ENCODE measurements at places on chromosomes 7 and 10.
A peak's percentile ranks its signal among the peaks of the same experiment; 100 is the strongest.

- DNase-seq = peak; percentile 41
These were observed 253.7 kb downstream of the PTEN start for GRCh38 chr10:88116971-88117626.

DNA sequence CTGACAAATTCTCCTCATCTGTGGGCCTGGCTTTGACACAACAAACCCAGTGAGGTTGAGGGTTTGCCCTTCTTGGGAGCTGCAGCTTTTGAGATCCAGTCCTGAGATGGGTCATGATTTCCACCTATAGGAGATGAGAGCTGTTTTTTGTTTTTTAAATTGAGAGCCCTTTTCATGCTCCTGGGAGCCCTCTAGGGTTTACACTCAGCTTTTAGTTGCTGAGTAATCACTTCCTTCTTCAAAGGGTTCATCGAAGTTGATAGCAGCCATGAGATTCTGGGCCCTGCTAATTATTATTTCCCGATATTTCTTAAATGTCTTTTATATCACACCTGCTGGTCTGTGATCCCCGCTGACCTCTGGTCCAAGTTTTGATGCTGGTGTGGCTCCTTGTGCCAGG is 47.3 kb upstream of the VIPR2 start:
- DNase-seq = no peak

DNA sequence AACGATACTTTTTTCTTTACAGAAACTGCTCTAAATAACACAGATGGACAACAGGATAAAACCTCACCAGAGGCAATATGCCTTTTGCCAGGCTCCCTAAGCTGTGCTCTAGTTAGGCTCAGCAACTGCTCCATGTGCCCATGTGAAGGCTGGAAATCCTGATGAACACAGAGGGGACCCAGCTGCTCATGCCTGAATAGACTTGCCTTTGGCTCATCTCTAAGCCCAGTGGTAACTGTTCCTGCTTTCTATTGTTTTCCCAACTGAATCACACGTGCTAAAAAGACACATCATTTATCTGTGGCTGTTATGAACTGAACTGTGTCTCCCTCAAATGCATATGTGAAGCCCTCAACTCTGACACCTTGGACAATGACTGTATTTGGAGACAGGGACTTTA is 110.4 kb downstream of the RNF216 start:
- no peak for DNase-seq

- DNase-seq = no peak
These were observed 64.9 kb downstream of the USP6NL start for GRCh38 chr10:11546581-11546980.

DNA sequence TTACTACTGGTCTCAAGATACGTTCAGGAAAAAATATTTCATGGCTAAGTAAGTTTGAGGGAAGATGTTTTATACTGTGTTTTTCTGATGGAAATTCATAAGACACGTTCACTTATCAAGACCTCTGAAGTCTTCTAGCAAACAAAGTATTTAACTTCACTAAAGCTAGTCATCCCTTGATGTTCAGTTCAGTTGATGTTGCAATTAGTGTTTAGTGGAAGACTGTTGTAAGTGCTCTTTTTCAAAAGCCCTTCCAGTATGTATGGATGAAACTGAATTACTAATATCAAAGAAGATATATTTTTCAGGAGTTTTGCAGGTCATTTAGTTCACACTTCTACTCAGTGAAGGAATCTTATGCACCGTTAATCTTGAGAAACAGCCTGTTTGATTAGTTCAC is 25.1 kb downstream of the CUL1 start:
- DNase-seq = no peak

DNA sequence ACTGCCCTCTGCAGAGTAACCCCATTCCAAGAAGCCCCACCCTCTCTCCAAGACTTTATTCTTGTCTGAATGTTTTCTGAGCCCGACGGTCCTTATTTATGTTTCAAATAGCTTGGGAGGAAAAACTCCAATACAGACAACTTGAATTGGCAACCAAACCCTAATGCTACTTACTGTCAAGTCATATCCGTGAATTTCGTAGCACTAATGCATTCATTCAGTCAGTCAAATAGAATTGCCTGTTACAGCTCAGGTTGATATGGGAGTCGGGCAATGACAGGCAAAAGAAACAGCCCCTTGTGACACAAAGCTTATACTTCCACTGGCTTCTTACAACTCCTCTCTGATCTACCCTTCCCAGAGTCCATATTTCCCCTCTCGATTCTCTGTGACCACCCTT is 58.5 kb upstream of the LRGUK start:
- no peak for DNase-seq

GRCh38 chr10:9547936-9548904 is 1469.5 kb upstream of the CELF2 start:
- no peak for DNase-seq

DNA sequence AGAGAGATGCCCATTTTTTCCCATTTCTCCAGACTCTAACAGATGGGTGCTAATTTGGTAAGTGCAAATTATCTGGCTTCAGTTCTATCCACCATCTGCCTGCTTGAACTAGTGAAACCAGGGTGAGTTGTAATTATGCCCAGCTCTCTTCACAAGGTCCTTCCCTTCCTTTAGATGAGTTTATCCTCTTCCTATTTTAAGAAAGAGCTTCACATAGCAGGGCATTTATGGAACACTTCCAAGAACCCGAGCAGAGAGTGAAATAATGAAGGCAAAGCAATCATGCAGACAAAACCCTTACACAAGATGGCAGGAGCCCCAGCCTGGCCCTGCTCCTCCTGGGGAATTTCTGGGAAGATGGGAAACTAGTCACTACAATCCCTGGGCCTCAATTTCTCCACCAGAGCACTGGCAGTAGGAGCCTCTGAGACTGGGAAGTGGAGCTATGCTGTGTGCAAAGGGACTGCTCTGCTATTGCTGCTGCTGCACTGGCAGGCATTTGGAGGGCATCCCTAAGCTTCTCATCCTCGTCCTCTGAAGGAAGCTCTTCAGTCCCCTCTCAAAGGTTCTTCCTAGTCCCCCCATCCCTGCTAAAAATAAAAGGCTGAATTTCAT is 33.7 kb upstream of the PLXNA4 start:
- DNase-seq = no peak

- DNase-seq = no peak
These were observed 1.1 kb downstream of the HOXA2 start for GRCh38 chr7:27101171-27101956.

GRCh38 chr10:23343591-23344240 is 881 bp downstream of the C10orf67 start:
- peak; percentile 75 for DNase-seq

DNA sequence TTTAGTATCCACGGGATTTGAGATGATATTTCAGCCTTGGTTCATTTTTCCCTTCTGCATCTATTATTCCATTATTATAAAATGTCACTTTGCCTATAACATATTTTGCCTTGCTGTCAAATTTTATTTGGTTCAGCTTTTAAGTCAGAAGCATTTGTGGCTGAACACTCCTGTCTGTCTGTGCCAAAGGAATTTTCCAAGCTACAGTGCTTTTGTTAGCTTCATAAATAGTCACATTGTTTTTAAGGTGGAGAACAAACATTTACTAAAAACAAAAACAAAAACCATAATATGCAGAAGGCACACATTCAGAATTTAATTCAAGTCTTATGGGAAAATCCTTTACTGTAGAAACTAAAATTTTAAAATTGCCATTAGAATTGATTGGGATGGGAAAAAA is 33.8 kb upstream of the ELMO1 start:
- no peak for DNase-seq
